ENCODE measurements at places on chromosomes 2 and 18. TPM values are rescaled to one million over a fixed set of nuclear protein-coding genes. Genes with fewer than 3 reads are reported as not detected.

DNA sequence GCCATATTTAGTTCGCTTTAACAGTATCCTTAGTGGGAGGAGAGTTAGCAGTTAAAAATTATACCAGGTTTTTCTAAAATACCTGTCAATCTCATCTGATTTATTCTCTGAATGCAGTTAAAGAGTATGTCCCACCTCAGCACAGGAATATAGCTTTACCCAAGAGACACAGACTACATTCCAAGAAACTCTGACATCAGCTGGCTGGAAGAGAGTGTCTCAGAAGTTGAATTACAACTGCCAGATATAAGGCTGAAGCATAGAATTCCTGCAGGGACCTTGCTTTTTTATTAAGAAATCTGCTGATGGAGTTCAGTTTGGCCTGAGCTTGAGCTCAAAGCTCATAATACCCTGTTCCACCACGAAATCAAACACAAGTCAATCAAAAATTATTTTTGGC lies 25.4 kb upstream of the CNTNAP5 start:
- no peak for DNase-seq

DNA sequence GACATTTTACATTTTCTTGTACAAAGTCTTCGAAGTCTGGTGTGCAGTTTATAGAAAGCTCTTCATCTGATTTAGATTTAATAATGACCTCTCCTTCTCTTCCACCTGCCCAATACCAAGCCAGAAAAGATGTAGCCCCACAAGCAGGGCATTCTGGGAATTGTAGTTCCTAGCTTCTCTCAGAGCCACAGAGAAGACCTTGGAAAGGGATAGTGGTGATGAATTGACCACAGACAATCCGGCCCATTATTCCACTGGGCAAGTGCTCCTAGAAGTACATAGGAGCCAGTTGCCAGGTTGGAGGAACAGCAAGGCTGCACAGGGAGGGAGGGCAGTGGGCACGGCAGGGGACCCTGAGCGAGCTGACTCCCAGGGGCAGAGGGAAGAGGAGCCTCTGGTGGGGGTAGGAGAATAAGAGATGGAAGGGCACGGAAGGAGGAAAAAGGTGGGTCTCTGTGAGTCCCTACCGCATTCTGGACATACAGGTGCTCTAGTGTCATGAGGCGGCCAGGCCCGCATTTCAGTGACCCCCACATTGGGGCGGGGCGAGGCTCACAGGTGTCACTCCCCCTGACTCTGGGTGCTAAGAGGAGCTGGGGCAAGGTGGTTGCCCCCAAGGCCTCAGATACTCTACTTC lies 152.5 kb upstream of the HAAO start:
- peak; percentile 38 for DNase-seq

DNA sequence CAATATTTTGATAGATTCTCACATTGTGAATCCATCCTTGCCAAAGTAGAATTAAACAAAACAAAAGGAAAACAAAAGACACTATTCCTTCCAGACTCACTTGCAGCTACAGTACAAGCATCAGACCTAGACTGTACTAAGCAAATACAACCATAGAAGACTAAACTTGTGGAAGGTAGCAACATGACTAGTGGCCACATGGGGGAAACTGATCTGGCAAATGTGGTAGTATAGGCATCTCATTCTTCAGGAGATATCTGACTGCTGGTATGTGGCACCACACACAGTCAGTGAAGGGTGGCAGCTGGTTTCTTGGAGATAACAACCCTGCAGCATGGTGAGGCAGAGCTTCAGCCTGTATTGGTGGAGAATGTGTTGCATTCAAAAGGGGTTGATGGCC lies 81.0 kb upstream of the ACVR2A start:
- DNase-seq, result no peak

DNA sequence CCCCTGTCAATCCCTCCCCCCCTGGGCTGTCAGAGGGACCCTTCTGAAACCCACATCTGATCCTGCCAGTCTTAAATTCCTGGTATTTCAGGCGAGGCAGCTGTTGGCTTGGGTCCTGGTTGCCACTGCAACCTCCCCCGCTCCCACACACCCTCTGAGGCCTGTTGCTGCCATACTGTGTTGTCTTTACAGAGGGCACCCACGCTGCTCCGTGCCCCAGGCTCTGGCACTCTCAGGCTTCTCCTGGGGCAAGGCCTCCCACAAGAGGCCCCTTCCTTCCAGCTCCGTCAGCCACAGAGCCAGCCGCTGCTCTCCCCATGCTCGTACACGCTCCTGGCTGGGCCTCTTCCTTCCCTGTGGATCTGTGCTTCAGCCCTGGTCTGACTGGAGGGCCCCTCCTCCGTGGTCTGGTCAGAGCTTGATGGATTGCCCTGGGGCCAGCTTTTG lies 8.6 kb downstream of the CABLES1 start:
- no peak for DNase-seq

DNA sequence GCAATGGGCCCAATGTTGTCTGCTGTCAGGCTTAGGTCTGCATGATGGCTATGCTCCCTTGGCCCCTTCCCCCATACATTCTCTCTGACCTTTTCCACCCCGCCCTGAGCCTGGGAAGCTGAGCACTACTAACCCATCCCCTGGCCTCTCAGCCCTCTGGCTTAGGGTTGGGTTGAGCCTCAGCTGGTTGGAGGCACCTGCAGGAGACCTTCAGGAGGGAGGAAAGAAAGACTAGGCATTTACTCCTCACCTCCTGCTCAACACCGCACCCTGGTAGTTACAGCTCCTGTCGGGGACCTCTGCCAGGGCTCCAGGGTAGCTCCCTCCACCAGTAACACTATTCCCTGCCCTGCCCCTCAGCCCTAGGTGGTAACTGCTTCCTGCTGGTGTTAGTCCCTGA lies 80.5 kb downstream of the GALNT14 start:
- no peak for DNase-seq

DNA sequence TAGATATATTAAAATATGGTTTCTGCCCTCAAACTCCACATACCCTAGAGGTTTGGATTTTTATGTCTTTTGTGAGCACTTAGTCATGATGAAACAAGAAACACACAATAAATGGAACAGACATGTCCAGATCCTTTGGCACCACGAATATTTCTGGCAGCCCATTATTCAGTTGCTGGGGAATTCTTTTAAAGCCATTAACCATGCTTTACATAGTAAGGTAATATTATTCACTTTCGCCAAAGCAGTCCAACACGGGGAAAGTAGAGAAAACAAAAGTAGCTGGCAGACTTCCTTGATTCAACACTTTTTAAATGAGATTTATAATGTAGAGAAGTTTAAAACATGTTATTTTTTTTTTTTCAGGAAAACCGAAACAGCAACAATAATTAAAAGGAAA lies 235.4 kb downstream of the PIEZO2 start:
- DNase-seq, result no peak

The FOXD4L1 gene
- total RNA-seq, result 0.13 TPM

The IFIH1 gene
- 2.6 TPM for total RNA-seq

The UGT1A3 gene
- total RNA-seq, result not detected

The POTEJ gene
- total RNA-seq, result not detected

The MFSD2B gene
- total RNA-seq, result under 0.01 TPM

The CNGA3 gene
- under 0.01 TPM for total RNA-seq

All from bronchial epithelial cell (primary cell).